Uterus (tissue), 4 donors: ENCODE measurements at places on chromosomes 6 and 20. TPM values are rescaled to one million over a fixed set of nuclear protein-coding genes. Genes with fewer than 3 reads are reported as not detected.

Gene GPR63
- total RNA-seq: 2.4 TPM

Gene GGTLC1
- total RNA-seq: not detected

Gene EFCAB8
- 1.5 TPM for total RNA-seq

Gene EPPIN
- total RNA-seq: not detected

Gene C20orf202
- total RNA-seq: 0.73 TPM

Gene PFDN4
- total RNA-seq: 157 TPM

Gene CDH4
- total RNA-seq: under 0.01 TPM

DNA sequence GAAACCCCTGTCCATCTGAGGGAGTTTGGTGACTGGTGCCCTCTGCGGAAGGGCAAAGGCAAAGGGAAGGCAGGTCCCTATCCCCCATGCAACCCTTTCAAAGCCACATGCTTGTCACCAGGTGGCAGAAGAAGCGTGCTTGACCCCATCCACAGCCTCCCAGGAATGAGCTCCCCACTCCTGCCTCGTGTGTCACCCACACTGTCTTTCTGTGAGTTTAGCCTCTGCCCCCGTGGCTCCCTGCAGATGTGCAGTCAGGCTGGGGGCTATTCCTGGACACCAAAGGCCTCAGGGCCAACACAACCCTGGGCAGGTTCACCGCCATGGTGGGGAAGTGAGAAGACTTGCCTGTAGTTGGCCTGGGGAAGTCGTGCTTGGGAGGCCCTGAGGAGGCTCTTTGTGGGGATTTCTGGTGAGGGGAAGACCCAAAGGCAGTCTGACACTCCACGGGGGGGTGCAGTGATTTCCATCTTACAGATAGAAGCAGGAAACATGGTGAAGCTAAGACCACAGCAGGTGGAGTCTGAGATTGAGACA, 16.6 kb upstream of the PCMTD2 start:
- no peak for DNase-seq

DNA sequence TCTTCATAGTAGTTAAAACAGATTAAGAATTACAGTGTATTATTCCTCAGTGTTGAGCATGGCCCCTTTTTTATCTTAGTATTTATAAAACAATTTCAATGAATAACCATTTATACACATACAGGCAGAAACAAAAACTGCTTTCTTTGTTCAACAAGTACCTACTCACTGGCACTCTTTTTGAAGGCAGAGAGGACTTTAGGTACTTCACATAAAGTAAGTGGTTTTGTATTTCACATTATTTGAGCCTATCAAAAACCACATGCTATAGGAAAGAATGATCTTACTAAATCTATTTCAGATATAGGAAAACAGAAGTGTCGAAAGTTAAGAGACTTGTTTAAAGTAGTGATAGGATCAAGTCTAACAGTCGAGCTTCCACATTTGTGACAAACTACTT, 73.8 kb downstream of the PRKN start:
- no peak for DNase-seq

DNA sequence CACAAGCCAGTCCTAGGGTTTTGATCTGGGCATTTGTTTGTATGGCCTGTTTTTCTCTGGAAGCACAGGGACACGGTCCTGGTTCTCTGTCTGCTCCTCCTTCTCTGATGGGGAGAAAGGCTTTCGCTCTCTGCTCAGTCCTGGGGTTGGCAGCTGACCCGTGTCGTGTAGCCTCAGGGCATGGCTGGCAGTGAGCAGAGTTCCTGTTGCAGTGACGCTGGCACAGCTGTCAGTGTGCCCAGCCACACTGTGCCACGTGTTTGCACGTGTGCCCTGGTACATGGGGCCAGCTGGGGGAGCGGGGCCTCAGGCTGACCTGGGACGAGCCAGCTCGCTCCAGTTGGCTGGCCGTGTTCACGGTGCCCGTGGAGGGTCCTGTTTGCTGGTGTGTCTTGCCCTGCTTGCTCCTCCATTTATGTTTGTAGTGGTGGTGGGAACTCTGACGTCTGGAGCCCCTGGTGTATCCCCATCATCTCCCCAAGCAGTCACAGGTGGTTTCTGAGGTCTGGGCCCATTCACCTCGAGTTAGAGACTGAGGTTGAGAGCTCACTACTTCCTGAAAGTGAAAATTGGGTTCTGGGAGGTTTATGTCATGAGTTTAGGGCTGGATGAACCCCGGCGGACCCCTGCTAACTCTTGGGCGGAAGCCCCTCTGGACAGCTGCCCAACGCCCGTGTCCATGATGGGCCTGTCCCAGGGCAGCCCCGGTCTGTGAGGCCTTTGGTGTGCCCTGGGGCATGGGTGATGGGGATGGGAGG, 10.2 kb upstream of the DNAJC5 start:
- no peak for DNase-seq

DNA sequence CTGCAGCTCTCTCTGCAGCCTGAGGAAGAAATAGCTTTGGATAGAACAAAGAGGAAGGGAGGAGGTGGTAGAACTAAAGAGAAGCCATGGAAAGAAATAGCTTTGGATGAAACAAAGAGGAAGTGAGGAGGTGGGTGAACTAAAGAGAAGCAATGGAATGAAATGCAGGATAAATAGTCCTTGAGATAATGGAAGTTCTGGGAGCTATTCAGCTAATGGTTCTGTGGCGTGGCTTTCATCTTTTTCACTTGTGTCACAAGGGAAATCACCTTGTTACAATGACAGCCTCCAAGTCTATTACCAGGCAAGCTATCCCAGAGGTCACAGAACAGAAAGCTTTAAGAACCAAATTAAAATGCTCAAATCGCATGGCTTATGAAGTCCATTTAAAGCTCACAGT, 141.3 kb upstream of the ARG1 start:
- DNase-seq: no peak

DNA sequence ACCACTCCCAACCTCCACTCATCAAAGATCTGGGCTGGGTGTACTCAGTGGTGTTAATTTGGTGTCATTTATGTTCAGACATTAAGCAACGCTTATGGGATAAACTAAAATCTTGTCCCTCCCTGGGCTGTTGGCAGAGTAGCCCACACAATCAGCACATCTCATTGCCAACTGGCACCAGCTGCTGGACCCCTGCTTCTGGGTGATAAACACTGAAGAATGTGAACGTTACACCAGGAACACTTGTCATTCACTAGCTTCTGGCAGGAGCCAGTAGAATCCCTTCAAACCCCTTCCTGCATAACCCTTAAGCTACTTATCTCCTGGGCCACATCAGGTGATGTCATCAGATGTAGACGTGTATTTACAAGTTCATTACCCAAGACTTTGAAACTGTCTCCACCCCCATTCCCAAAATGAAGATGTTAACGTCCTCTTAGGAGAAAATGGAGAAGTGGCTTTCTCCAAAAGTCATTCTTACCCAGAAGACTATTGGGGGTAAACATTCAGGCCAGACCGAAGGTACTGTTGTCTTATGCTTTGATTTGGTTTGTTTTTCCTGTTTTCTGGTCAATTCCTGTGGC, 107.8 kb upstream of the CD93 start:
- DNase-seq: no peak

- DNase-seq: peak; percentile 29
Measured at GRCh38 chr6:170129691-170130171, 161.1 kb downstream of the DLL1 start.

GRCh38 chr6:84979541-84979940, 215.1 kb upstream of the TBX18 start:
- no peak for DNase-seq

DNA sequence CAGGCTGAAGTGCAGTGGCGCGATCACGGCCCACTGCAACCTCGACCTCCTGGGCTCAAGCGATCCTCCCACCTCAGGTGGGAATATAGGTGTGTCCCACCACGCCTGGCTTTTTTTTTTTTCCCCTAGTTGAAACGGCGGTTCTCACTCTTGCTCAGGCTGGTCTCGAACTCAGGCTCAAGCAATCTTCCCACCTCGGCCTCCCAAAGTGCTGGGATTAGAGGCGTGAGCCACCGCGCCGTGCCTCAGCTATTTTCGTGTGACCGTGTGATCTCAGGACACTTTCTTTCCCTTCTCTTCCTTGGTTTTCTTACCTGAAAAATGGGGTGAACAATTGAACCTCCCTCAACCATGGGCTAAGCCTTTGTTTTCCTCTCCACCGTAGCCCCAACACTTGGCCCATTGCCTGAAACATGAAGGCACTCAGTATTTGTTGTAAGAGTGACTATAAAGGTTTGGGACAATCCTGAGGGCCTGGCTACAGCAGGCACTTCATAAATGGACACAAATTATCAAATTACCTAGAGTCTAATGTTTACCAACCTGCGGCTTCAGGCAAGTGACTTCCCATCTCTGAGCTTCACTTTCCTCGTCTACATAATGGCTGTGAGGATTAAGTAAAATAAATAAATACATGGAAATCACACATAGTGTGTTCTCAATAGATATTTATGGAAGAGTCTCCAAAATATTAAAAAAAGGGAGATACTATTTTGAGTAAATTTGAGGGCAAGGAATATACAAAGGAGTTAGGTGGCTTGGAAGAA, 31.4 kb upstream of the ID1 start:
- DNase-seq: no peak

DNA sequence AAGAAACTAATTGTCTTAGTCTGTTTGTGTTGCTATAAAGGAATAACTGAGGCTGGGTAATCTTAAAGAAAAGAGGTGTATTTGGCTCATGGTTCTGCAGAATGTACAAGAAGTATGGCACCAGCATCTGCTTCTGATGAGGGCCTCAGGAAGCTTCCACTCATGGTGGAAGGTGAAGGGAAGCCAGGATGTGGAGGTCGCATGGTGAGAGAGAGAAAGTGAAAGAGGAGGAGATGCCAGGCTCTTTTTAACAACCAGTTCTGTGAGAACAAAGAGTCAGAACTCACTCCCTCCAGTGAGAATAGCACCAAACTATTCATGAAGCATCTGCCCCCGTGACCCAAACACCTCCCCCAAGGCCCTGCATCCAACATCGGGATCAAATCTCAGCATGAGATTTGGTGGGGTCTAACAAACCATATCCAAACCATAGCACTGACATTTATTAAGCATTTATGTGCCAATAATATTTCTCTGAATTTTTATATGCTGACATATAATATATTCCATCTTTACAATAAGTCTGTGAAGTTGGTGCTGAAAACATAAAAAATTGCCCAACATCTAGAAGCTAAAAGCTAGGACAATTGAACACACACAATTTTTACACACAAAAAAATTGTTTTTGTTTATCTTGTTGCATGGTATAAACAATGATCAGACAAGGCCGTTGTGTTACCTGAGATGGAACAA, 29.2 kb upstream of the BTN3A2 start:
- DNase-seq: no peak

DNA sequence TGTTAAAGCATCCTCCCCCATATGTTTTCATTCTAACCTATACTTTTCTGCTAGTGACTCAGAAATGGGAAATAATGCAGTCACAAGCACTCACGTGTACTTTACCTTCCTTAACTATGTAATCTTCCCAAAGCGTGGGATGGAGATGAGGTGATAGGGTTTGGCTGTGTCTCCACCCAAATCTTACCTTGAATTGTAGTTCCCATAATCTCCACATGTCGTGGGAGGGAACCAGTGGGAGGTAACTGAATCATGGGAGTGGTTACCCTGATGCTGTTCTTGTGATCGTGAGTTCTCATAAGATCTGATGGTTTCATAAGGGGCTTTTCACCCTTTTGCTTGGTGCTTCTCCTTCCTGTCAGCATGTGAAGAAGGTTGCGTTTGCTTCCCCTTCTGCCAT, 35.4 kb downstream of the AGPAT4 start:
- no peak for DNase-seq

DNA sequence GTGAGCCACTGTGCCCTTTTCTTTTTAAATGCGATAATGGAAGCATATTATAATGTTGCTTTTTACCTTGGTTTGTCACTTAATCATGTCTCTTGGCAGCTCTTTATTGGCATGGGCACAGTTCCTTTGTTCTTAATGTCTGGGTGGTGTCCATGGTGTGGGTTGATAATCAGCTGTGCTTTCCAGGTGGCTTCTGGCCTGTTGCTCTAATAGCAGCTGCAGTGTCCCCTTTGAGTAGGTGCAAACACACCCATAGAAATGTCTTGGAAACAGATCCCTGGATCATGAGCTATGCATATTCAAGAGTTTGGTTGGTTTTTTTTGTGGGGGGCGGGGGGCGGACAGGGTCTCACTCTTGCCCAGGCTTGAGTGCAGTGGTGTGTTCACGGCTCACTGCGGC, 29.9 kb downstream of the EFCAB8 start:
- DNase-seq: no peak

GRCh38 chr20:51447097-51447764, 95.3 kb downstream of the NFATC2 start:
- DNase-seq: peak; percentile 93
